Hematopoietic multipotent progenitor cell treated with erythropoietin and hydrocortisone succinate and interleukin-3 and kit ligand, for 8 days (in vitro differentiated cells): ENCODE measurements at places on chromosomes 16 and 17.

DNA sequence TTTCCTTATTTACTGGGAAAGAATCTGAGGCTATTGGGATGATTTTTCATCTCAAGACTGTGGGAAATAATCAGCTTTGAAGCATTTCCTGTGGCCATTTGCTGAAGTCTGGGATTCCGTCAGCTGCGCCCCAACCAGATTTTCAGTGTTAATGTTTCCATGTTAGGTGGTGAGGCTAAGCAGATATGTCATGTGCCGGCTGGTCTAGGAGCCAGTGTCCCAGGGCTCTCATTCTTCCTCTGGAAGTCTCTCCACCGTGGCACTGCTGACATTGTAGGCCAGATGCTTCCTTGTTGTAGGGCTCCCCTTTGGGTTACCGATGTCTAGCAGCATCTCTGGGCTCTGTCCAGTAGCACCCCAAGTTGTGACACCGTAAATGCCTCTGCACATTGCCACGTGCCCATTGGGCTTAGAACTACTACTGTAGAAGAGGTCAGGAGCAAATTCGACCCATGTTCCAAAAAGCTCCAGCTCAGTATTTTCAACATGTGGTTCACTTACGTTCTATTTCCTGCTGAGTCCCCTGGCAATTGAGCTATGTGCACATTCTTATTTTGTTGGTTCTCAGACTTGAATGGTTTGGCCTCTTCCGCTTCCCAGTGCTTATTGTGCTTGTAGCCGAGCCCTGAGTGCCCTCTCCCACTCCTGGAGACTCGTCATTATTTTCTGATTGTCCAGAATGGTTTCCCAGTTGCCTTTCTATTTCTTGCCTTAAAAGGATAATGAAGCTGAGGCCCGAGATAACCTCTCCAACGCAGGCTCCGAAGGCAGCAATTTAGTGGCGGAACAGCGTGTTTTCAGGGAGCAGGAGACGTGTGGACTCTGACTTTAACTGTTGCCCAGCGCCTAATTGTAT lies 82.2 kb downstream of the SPECC1 start:
- DNase-seq: no peak

GRCh38 chr17:9199571-9200551 lies 178.6 kb downstream of the NTN1 start:
- DNase-seq: no peak

GRCh38 chr17:82013341-82013740 lies 9.3 kb downstream of the CENPX start:
- DNase-seq: no peak

DNA sequence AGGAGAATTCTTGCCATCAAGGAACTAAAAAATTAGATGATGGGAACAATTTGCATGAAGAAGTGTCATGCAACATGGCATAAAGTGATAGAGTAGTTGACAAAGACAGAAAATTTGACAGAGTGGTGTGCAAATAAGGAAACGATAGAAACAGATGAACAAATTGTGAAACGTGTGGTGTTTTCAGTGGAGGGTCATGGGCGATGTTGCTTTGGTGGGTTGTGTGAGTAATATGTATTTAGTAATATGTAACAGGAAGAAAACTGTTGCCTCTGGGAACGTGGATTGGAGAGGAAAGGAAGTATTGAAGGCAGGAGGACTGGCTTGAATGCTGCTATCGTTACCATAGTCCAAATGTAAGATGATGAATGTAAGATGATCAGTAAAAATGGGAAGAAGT lies 3.6 kb downstream of the COX10 start:
- no peak for DNase-seq

GRCh38 chr17:74597069-74597790 lies 5.1 kb upstream of the CD300LD start:
- DNase-seq: no peak

- no peak for DNase-seq
These were observed 156.1 kb downstream of the CHD9NB start for GRCh38 chr16:52896478-52897164.

- DNase-seq: no peak
These were observed 24.0 kb downstream of the MYO19 start for GRCh38 chr17:36510636-36511035.

- no peak for DNase-seq
These were observed 3.3 kb downstream of the SRCIN1 start for GRCh38 chr17:38602453-38602852.
